ENCODE measurements at places on chromosomes 5 and 9.

DNA sequence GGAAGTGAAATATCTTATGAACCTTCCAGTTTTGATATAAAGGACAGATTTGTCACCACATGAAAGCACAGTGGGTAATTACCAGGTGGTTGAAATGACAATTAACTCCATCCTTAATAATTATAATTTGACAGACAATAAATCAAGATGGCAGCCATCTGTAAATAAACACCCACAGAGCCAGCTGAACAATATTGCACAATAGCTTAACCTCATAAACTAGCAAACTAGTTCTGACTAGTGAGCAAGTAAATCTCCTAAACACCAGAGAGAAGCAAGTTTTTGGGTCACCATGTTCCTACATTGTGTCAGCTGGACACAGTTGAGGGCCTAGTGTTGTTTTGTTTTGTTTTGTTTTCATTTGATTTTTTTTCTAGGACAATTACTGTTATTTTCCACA lies 577.4 kb downstream of the ACTL7B start:
- no peak for DNase-seq

GRCh38 chr9:122226758-122227574 lies 1.8 kb downstream of the LHX6 start:
- DNase-seq = no peak

DNA sequence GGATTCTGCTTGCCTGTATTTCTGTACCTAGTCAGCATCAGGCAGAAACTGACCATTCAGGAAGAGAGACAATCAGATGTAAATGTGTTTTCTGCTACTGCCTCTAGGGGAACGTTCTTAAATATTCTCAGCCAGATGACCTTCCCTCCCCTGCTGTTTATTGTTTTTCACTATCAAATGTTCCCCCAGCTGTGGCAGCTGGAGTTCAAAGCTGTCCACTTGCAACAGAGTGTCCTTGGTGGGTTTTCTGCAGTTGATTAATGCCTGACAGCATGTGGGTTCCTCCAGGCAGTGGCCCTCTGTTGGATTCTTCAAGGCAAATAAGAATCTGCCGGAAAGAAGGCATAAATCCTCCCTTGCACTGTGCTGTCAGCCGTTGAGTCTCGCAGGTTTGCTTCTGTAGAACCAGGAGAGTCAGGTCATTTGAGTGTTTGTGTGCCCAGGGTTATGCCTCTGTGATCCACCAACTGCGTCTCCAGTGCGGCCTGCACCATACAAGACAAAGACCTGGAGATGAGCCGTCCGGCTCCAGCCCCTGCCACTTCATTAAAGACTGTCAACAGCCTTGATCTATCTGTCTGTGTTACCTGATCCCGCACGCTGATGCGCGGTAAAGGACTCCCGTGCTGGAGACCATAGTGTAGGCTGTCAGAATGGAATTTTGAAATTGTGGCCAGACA lies 203.4 kb downstream of the GADD45G start:
- no peak for DNase-seq

- DNase-seq = no peak
These were observed 78.3 kb upstream of the SSBP2 start for GRCh38 chr5:81829242-81829641.

- no peak for DNase-seq
These were observed 67.4 kb upstream of the ZNF618 start for GRCh38 chr9:113808391-113809358.

GRCh38 chr9:98019098-98019497 lies 36.0 kb downstream of the ANP32B start:
- no peak for DNase-seq

- no peak for DNase-seq
These were observed 203.8 kb downstream of the SNCAIP start for GRCh38 chr5:122515709-122516431.

DNA sequence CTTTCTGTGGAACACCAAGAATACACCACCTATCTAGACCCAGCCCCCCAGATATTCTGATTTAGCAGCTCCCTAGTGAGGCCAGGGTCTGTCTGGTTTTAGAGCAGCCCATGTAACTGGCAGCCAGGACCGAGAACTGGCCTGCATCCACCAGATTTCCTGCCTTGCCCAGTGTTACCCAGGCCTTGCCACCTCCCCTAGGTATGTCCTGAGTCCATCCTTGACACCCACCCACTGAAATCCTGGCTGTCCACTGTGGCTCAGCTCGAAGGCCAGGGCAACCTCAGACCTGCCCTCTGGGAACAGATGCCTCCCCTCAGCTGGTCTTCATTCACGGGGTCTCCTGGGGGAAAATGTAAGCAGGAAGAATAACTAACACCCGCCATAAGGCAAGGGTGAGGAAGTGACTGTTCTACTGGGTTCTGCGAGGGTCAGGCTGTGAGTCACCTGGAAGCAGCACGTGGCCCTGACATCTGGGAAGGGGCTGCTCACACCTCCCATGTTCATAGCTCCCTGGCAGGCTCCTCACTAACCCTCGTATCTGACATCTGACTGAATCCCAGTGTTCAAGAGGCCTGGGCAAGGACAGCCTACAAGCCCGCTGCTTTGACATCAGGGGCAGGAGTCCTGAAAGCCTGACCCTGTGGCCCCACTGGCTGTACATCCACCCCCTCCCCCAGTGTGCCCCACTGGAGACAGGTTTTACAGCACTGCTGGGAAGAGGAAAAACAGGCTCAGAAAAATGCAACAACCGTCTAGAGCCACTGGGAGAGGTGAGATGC lies 72.7 kb downstream of the SEMA4D start:
- no peak for DNase-seq

DNA sequence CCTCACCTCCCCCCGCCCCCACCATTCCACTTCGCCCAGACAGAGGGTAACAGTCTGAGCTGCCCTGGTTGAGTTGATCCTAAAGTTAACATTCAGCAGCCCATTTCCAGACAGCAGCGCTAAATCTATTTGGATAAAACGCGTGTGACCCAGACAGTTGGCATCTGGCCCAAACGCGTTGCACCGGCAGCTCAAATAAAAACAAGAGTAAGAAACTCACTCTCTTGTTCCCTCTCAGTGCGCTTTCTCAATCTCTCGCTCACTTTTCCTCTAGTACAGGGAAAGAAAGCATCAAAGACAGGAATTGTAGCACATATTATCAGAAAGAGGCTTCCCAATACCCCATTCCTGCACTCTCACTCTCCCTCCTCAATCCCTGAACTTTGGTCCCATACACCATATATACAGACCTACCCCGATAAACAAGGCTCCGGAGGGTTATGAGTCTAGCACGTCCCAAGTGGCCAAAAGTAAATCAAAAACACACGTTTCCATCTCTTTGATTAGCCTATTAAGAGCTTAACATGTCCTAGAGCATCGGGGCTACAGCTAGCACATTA lies 1.3 kb downstream of the ADAMTS6 start:
- DNase-seq = peak; percentile 26

- no peak for DNase-seq
These were observed 320.8 kb downstream of the CCDC171 start for GRCh38 chr9:15873573-15874177.

- DNase-seq = no peak
These were observed 1.5 kb downstream of the TOR2A start for GRCh38 chr9:127733614-127734013.

- no peak for DNase-seq
These were observed 109.8 kb downstream of the HMHB1 start for GRCh38 chr5:143921525-143922311.

DNA sequence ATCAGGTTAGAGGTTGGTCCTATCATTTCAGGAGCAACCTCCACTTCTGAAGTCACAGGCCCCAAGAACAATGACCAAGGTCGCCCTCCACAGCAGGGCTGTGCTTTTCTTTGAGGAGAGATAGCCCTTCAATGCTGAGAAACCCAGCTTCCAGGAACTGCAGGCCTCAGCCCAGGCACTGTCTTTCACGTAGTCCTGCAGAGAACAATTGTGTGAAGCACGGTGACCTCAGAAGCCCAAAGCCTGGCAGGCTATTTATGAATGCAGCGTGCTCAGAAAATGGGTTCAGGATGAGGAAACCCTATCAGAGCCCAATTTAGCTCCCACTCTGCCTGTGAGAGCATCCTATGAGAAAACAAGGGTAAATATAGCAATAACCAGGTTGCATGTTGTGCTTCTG lies 388.3 kb downstream of the PLK2 start:
- no peak for DNase-seq

DNA sequence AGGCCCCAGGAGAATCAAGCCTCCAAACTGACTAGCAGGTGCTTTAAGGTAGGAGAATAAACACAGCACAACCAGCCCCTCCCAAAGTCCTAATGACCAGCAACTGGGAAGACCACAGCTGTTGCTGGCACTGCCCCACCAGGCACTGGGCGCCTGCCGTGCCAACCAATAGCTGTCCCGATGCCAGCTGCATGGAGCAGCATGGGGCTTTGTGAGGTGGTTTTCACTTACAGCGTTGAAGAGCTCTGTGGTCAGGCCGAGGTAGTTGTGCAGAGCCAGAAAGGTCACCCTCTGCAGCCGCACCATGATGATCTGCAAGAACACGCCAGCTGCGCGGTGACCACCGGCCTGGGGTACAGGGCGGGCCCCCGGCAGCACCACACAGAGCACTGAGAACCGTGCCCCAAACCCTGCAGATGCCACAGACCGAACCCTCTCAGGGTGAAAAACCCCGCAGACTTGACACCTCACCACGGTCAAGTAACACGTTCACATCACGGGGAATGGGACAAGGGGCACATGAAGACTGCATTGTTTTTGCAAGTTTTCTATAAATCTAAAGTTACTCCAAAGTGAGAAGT lies 28.7 kb downstream of the PNPLA7 start:
- DNase-seq = no peak

GRCh38 chr5:145587710-145588109 lies 247.4 kb downstream of the PRELID2 start:
- peak; percentile 4 for DNase-seq

DNA sequence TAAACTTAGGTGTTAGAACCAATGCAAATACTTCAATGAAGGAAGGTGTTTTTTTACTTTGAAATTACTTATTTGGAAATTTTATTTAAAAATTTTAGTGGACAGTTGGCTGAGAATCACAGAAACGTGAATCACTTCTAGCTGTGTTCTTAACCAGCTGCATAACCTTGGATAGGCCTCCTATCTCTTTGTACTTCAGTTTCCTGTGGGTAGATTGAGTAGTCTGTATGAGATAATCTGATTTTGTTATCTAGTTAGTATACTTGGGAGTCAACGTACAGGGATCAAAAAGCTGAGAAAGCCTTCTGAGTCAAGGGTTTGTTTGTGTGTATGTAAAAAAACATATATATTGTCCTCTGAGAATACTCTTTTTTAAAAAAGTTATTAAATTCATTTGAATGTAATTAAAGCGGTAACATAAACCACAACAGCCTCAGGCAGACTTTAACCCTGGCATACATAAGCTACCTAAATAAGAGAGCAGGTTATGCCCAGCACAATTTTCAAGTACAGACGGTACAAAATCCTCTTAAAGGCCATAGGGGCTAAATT lies 38.1 kb upstream of the ZCCHC7 start:
- no peak for DNase-seq

- no peak for DNase-seq
These were observed 21.9 kb upstream of the CNOT6 start for GRCh38 chr5:180472269-180472668.

DNA sequence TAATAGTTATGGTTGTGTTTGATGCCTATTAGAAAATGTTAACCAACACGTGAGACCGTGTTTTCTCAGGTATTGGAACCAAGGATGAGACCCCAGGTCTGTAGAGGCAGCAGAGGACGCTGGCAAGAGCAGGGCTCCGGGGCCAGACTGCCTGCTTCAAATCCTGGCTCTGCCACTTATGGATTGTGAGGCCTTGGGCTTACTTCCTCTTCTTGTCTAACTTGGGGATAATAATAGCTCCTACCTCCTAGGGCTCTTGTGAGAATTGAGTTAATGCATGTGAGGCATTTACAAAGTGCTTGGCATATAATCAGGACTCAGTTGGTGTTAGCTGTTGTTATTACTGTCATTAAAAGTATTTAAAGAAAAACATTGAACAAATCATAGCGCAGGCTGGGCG lies 85.5 kb upstream of the PITX1 start:
- DNase-seq = no peak

- DNase-seq = no peak
These were observed 58.3 kb upstream of the WDR41 start for GRCh38 chr5:77550406-77550805.

GRCh38 chr9:117957267-117957666 lies 253.1 kb downstream of the TLR4 start:
- no peak for DNase-seq

DNA sequence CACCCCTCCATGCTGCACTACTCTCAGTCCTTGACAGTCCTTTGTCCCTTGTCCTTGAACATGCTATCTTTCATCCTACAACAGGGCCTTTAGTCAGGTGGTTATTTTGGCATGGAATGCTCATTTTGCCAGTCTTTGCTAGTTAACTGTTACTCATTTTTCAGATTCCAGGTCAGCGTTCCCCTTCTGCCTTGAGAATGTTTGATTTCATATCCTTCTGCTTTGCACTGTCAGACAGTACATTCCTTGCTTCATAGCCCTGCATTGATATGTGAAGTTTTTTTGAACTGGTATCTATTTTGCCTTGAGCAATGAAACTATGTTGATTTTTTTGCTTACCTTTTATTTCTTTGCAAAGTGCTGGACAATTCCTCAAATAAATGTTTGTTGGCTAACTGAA lies 638.2 kb upstream of the SEMA6A start:
- no peak for DNase-seq

- DNase-seq = no peak
These were observed 139.9 kb upstream of the ACOT12 start for GRCh38 chr5:81533629-81534405.

GRCh38 chr5:155529362-155529761 lies 515.8 kb downstream of the KIF4B start:
- DNase-seq = no peak

DNA sequence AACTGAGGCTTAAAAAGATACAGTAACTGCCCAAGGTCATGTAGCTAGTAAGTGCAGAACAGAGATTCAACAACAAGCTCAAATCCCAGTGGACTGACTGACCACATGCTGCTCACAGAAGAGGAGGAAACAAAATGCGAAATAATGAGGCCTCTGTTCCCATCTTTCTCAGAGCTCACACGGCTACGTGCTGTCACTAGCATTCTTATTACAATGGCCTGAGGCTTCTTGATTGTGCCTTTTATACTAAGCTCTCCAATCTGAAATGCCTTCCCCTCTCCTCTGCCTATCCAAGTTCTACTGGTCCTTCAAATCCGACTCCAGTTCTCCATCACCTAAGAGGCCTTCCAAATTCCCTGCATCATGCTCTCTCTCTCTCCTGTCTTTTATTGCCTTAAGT lies 26.0 kb downstream of the SGTB start:
- DNase-seq = no peak

GRCh38 chr9:61666849-61667371 lies 477.1 kb downstream of the SPATA31A7 start:
- DNase-seq = no peak

- no peak for DNase-seq
These were observed 784 bp downstream of the NLN start for GRCh38 chr5:65722575-65723403.
